Uterus (tissue), 4 donors: ENCODE measurements at places on chromosomes 1 and 21. TPM values are rescaled to one million over a fixed set of nuclear protein-coding genes. Genes with fewer than 3 reads are reported as not detected.

The CHI3L1 gene
- 6.2 TPM for total RNA-seq

The INPP5B gene
- total RNA-seq, result 51.3 TPM

The PRAMEF1 gene
- total RNA-seq, result not detected

- no peaks in the 10 kb centered on the region for H3K36me3 ChIP-seq
- no peak overlapping the region for H3K4me3 ChIP-seq
- peaks cover 8% of the 10 kb centered on the region for H3K4me1 ChIP-seq
- no peak overlapping the region for H3K27ac ChIP-seq
- DNase-seq, result no peak
Measured at GRCh38 chr1:184492536-184492935, 105.7 kb downstream of the C1orf21 start.

DNA sequence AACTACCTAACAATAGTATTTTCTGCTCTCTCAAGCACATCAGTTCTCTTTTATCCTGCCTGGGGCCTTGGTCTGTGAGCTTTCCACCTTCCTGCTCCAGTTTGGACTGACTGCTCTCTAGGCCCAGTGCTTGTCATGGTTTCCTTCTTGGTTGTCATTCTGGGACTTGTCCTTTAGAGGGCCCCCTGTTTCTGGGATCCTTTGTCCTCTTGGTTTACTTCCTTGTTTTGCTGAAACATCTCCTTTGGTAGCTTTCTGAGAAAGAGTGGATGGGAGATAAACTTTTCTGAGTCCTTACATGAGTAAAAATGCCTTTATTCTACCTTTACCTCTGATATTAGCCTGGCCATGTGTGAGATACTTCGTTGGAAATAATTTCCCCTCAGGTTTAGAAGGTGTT lies 4.7 kb downstream of the SLC1A7 start:
- no peak overlapping the region for H3K27ac ChIP-seq
- no peaks in the 10 kb centered on the region for H3K36me3 ChIP-seq
- H3K27me3 ChIP-seq, result no peaks in the 10 kb centered on the region
- no peak overlapping the region for H3K4me3 ChIP-seq

DNA sequence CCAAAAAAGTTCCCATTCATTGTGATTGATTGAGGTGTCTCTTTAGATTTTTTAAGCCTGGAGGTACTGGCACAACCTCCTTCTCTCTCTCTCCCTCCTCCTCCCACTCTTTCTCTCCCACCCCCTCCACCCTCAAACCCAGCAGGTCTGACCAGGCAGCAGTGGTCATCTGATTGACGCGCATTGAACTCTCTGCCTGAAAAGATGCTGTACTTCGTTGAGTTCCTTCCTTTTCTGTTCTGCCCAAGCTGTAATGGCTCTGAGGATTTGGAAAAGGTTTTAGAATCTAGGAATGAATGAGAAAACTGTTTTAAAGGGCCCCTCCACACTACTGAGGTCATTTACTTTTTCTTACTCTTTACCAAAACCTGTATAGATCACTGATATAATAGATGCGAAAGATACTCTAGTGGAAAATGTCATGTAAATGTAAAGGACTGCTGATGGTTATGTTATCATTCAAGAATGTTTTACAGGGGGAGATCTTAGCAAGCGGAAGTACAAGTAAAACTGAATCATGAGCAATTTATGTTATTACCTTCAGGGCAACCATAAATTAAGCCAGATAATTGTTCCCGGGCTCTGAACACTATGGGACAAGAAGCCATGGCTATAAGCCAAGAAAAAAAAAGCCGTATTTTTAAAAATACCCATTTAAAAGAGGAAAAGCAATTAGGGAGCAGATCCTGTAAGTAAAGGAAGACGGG lies 25.2 kb upstream of the DYRK1A start:
- no peak overlapping the region for H3K4me3 ChIP-seq
- no peak overlapping the region for H3K27ac ChIP-seq
- no peak for DNase-seq
- H3K27me3 ChIP-seq, result no peaks in the 10 kb centered on the region
- no peaks in the 10 kb centered on the region for H3K36me3 ChIP-seq

DNA sequence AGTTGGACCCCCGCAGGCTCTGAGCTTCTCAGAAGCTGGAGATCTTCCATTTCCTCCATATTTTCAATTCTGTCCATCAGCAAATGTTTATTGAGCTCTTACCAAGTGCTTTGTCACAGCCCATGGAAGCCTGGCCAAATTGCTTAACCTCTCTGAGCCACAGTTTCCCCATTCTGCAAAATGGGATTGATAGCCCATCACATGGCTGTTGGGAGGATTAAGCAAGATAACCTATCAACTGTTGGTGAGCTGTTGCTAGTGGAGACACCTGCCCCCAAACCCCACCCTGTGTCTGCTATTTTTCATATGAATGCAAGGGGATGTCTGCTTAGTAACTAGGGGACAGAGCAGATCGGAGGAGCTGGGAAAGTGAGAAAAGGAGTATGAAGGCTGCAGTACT lies 38.3 kb downstream of the CD34 start:
- no peaks in the 10 kb centered on the region for H3K36me3 ChIP-seq
- H3K4me1 ChIP-seq, result peaks cover 6% of the 10 kb centered on the region
- peak overlapping the region; percentile 5 for H3K27ac ChIP-seq
- no peak for DNase-seq

GRCh38 chr1:109969146-109969829 lies 15.3 kb upstream of the AHCYL1 start:
- H3K4me3 ChIP-seq, result no peak overlapping the region
- DNase-seq, result no peak
- H3K27ac ChIP-seq, result no peak overlapping the region
- no peaks in the 10 kb centered on the region for H3K27me3 ChIP-seq
- no peaks in the 10 kb centered on the region for H3K36me3 ChIP-seq

GRCh38 chr1:184843732-184844495 lies 89.3 kb upstream of the EDEM3 start:
- no peaks in the 10 kb centered on the region for H3K27me3 ChIP-seq
- no peak overlapping the region for H3K4me3 ChIP-seq
- peaks cover 4% of the 10 kb centered on the region for H3K4me1 ChIP-seq
- H3K36me3 ChIP-seq, result no peaks in the 10 kb centered on the region

- H3K27ac ChIP-seq, result no peak overlapping the region
- no peaks in the 10 kb centered on the region for H3K36me3 ChIP-seq
- H3K4me3 ChIP-seq, result no peak overlapping the region
- no peaks in the 10 kb centered on the region for H3K27me3 ChIP-seq
Measured at GRCh38 chr1:17732475-17732874, 22.7 kb upstream of the ACTL8 start.

DNA sequence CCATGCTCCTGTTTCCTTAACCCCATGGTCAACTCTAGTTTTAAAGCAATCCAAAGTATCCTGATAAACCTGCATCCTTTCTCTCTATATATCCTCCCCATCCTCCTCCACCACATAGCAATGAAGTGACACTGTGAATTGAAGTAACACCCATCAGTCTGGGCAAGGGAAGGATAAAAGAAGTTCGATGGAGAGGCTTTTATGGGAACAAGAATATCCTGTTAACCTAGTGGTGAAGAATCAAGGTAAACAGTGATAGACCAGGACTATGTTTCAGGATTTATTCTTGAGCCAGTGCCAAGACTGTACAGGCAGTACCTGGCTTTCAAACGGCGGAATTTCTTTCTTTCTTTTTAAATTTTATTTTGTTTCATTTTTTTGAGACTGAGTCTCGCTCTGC lies 17.6 kb downstream of the RABIF start:
- H3K27me3 ChIP-seq, result no peaks in the 10 kb centered on the region
- no peak for DNase-seq
- no peak overlapping the region for H3K27ac ChIP-seq
- no peak overlapping the region for H3K4me3 ChIP-seq

DNA sequence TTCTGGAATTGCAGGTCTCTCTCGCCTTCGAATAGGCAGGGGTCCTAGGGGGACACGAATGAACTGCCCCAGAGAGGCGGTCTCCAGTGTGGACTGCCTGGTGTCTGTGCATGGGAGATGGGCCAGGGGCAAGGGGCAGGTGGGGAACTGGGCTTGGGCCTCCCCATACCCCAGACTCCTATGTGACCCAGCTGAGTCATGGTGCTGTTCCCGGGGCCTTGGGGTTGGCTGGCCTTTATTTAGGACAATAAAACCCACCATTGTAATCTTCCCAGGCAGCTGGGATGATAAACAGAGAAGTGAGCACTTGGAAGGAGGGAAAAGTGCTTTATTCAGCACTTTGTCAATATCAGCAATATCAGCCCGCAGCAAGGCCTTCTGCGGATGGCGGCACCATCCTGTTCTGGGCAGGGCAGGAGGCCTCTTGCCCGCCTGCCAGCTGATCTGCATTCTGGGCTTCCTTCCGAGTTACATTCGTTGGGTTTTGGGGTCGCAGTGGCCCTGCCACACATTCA lies 209.0 kb upstream of the TMEM51 start:
- H3K36me3 ChIP-seq, result no peaks in the 10 kb centered on the region
- H3K4me3 ChIP-seq, result no peak overlapping the region

GRCh38 chr21:16788584-16788983 lies 724.3 kb upstream of the CXADR start:
- no peaks in the 10 kb centered on the region for H3K4me1 ChIP-seq
- H3K27me3 ChIP-seq, result no peaks in the 10 kb centered on the region
- no peak for DNase-seq
- no peak overlapping the region for H3K4me3 ChIP-seq
- H3K27ac ChIP-seq, result no peak overlapping the region

DNA sequence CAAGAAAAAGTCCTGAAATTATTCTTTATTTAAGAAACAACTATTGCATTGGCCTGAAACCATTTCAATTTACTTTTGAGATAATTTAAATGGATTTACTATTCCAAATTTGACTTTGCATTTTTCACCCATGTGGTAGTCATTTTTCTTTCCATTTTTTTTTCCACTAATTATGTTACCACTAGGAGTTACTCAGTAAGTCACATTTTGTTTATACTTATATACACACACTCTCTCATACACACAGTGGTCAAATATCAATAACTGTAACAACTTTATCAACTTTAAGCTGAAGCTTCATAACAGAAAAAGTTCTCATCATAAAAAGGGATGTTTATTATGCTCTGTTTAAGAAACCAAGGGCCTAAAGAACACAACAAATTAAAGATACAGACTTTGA lies 222.8 kb downstream of the SIPA1L2 start:
- no peaks in the 10 kb centered on the region for H3K27me3 ChIP-seq
- no peak overlapping the region for H3K27ac ChIP-seq
- H3K4me1 ChIP-seq, result no peaks in the 10 kb centered on the region
- H3K4me3 ChIP-seq, result no peak overlapping the region
- no peaks in the 10 kb centered on the region for H3K36me3 ChIP-seq

GRCh38 chr1:119885903-119886783 lies 10.2 kb downstream of the ADAM30 start:
- H3K27me3 ChIP-seq, result no peaks in the 10 kb centered on the region
- peak; percentile 24 for DNase-seq
- H3K4me3 ChIP-seq, result no peak overlapping the region
- H3K4me1 ChIP-seq, result no peaks in the 10 kb centered on the region
- no peak overlapping the region for H3K27ac ChIP-seq
- H3K36me3 ChIP-seq, result no peaks in the 10 kb centered on the region

GRCh38 chr1:40264354-40264781 lies 6.3 kb downstream of the ZMPSTE24 start:
- peaks cover 6% of the 10 kb centered on the region for H3K4me1 ChIP-seq
- DNase-seq, result no peak
- H3K36me3 ChIP-seq, result no peaks in the 10 kb centered on the region
- H3K27me3 ChIP-seq, result no peaks in the 10 kb centered on the region
- H3K4me3 ChIP-seq, result no peak overlapping the region

- H3K4me1 ChIP-seq, result no peaks in the 10 kb centered on the region
- no peak overlapping the region for H3K4me3 ChIP-seq
- no peak overlapping the region for H3K27ac ChIP-seq
- DNase-seq, result no peak
Measured at GRCh38 chr1:24409535-24409934, 4.0 kb downstream of the STPG1 start.

GRCh38 chr1:58815069-58815685 lies 31.3 kb upstream of the JUN start:
- peak overlapping the region; percentile 93 for H3K27ac ChIP-seq
- H3K36me3 ChIP-seq, result no peaks in the 10 kb centered on the region
- H3K4me1 ChIP-seq, result no peaks in the 10 kb centered on the region
- DNase-seq, result peak; percentile 85

GRCh38 chr1:230335861-230336522 lies 90.1 kb downstream of the PGBD5 start:
- H3K36me3 ChIP-seq, result no peaks in the 10 kb centered on the region
- H3K4me3 ChIP-seq, result no peak overlapping the region
- DNase-seq, result no peak

DNA sequence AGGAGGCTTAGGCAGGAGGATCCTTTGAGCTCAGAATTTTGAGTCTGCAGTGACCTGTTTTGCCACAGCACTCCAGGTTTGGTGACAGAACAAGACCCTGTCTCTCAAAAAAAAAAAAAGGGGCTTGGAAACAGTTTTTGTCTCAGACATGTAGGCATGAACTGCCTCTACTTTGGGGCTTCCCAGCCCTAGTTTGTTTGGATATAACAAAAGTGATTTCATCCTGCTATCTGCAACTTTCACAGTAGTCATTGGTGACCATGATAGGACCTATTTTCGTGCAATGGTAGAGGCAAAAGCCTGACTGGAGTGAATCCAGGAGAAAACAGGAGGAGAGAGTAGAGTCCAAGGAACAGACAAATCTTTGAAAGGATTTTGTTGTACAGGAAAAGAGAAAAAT lies 20.3 kb upstream of the EVI5 start:
- no peak overlapping the region for H3K4me3 ChIP-seq
- H3K36me3 ChIP-seq, result no peaks in the 10 kb centered on the region
- H3K27me3 ChIP-seq, result no peaks in the 10 kb centered on the region
- no peaks in the 10 kb centered on the region for H3K4me1 ChIP-seq
- peak overlapping the region; percentile 63 for H3K27ac ChIP-seq

DNA sequence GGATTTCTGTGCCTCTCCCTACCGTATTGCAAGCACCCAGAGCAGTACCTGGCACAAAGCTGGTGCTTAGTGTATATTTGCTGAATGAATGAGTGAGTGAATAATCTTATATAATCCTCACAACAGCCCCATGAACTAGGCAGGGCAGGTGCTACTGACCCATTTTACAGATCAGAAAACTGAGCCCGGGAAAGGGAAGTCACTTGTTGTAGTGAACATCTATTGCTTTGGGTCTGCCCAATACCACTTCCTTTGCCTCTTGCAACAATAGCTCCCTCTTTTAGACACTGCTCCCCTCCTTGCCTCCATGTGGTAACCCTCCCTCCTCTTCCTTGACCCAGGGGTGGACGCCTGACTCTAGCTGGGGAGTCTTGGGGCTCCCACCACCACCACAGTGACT lies 3.1 kb downstream of the CDCP2 start:
- no peaks in the 10 kb centered on the region for H3K36me3 ChIP-seq
- no peak overlapping the region for H3K4me3 ChIP-seq
- no peak overlapping the region for H3K27ac ChIP-seq
- H3K27me3 ChIP-seq, result no peaks in the 10 kb centered on the region
- no peaks in the 10 kb centered on the region for H3K4me1 ChIP-seq
